ENCODE measurements at places on chromosomes 5 and 9.
A peak's percentile ranks its signal among the peaks of the same experiment; 100 is the strongest.

- DNase-seq = no peak
Measured at GRCh38 chr9:36136894-36137391, 410 bp downstream of the GLIPR2 start.

DNA sequence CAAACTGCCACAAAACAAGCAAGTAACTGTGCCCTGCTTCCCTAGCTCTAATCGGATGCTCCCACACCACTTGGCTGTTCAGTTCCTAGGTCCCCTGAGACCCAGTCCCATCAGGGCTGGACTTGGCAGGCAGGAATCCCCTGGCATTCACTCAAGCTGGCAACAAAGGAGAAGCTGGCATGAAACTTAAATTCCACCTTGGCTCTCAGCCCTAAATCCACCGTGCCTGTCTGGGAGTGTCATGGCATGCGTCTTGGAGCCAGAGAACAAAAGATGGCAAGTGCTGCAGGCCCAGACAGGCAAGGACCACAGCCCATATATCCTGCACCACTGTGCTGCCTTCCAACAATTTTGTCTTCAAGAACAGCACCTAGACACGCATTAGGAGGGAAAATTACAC is 38.2 kb downstream of the ETF1 start:
- no peak for DNase-seq

- no peak for DNase-seq
Measured at GRCh38 chr9:75891771-75892215, 1.3 kb downstream of the PCSK5 start.

DNA sequence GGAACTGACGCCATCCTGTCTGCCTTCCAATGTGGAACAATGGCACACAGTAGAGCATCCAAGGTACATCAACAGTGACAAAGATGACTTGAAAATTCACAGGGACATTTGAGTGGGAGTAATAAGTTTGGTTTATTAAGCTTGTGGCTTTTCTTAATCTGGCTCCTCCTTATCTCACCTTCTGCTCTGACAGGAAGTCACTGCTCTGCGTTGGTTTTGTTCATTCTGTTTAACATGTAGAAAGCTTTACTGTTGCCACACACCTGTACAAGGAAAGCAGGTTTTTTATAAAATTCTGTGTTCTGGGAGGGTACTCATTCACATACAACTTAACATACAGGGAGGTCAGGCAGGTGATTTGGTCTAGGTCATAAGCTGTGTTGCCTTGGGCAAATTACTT is 1.6 kb upstream of the GZMK start:
- DNase-seq = no peak

DNA sequence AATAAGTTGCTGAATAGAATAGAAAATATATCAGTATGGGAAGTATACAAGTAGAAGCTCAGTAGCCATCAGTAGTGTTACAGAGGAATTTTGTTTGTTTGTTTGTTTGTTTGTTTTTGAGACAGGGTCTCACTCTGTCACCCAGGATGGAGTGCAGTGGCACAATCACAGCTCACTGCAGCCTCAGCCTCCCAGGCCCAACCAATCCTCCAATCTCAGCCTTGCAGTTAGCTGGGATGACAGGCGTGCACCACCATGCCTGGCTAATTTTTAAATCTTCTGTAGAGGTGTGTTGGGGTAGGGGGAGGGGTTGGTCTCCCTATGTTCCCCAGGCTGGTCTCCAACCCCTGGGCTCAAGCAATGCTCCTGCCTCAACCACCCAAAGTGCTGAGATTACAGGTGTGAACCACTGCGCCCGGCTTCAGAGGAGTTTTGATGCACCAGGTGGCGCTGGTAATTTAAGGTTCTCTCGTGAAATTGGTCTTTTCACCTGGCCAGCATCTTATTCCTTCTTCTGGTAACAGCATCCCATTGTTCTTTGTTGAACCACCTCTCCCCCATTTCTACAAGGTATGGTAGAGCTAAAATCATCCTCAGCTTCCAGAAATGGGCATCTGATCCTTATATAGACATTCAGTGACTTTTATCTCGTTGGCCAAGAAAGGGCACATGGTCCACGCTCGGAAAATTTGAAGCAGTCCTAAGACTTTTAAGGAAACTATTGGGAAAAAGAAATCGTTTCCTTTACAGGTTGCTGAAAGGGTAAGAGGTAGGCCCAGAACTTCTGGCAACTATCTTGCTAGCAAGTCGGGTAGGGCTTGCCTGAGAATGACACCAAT is 157.1 kb downstream of the ARRDC3 start:
- DNase-seq = peak; percentile 28

DNA sequence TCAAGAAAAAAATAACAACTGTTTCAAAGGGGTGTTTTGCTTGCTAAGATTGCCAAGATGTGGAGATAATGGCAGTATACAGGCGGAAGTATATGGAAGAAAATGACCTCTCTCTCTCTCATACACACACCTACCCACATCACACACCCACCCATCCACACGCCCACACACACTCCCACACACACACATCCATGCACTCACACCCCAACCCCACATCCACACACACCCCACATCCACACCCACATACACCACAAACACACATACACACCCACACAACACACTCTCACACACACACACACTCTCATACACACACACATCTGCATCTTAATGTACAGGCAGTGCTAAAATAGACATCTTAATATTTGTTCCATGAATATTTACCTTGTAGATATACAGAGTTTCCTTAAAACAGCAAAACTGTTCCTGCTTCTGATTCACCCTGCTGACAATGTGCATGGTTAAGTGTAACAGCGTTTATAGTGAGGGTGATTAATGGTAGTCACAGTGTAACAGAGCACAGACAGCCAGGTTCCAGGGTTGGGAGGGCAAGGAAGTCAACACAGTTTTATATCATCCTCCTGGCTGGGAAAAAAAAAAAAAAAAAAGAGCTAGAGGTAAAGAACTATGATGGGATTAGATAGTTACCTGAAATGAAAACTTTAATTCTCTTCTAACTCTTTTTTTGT is 8.3 kb downstream of the BHMT2 start:
- DNase-seq = no peak

DNA sequence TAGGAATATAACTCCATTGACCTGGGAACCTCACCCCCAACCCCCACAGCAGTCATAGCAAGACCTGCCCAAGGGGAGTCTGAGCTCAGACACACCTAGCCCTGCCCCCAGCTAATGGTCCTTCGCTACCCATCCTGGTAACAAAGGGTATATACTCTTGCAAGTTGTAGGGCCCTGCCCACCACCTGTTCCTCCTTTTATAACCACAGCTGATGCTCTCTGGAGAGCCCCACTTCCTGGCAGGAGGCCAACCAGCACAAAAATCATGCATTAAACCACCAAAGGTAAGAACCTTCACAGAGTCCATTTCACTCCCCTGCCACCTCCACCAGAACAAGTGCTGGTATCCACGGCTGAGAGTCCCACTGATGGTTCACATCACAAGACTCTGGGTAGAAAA is 1195.3 kb upstream of the SEMA6A start:
- DNase-seq = no peak

- DNase-seq = no peak
Measured at GRCh38 chr9:122307925-122308324, 43.2 kb downstream of the MRRF start.

All from stimulated activated CD8-positive, alpha-beta memory T cell treated with anti-CD3 and anti-CD28 coated beads, Interleukin-12 subunit alpha, Interleukin-12 subunit beta, amount 100 ng/mL, for 4 hours (primary cell).